ENCODE measurements at places on chromosomes 3 and 15. TPM values are rescaled to one million over a fixed set of nuclear protein-coding genes. Genes with fewer than 3 reads are reported as not detected.

ERICH6 gene
- 0.69 TPM for total RNA-seq

KIF7 gene
- total RNA-seq: 9.3 TPM

B3GALNT1 gene
- 2.6 TPM for total RNA-seq

DNA sequence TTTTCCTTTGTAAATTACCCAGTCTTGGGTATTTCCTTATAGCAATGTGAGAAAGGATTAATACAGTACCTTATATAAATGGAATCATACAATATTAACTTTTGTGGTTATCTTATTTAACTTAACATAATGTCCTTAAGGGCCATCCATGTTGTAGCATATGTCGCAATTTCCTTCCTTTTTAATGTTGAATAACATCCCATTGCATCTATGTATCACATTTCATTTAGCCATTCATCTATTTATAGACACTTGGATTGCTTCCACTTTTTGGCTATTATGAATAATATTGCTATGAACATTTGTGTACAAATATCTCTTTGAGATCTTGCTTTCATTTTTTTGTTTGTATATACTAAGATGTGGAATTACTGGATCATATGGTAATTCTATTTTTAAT, 342.2 kb downstream of the PDCD6IP start:
- no peak overlapping the region for H3K4me3 ChIP-seq
- peaks cover 5% of the 10 kb centered on the region for H3K36me3 ChIP-seq
- DNase-seq: no peak
- peaks cover 4% of the 10 kb centered on the region for H3K27me3 ChIP-seq
- no peak overlapping the region for H3K27ac ChIP-seq

DNA sequence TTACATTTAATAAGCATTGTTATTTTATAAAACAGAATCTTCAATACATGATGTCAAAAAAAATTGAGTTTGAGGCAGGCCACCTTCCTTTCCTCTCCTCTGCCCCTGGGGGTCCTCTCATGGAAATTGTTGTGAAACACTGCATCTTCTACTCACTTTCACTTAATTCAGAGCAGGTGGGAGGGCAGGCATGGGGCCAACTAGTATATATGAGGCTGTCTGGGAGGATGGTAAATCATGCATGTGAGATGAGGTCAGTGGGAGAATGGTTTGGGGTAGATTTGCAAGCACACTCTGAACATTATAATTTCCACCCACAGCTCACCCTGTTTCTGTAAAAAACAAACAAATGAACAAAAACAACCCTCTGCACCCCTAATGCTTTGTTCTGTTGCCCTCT, 10.4 kb upstream of the CCDC14 start:
- no peaks in the 10 kb centered on the region for H3K36me3 ChIP-seq
- H3K4me3 ChIP-seq: no peak overlapping the region

- H3K27me3 ChIP-seq: peaks cover 5% of the 10 kb centered on the region
- peak overlapping the region; percentile 30 for H3K4me3 ChIP-seq
- H3K4me1 ChIP-seq: peaks cover 50% of the 10 kb centered on the region
- peak; percentile 64 for DNase-seq
- H3K27ac ChIP-seq: peak overlapping the region; percentile 82
These were observed 59.5 kb upstream of the DCLK3 start for GRCh38 chr3:36823806-36824205.

- H3K4me1 ChIP-seq: no peaks in the 10 kb centered on the region
- H3K27me3 ChIP-seq: no peaks in the 10 kb centered on the region
- H3K27ac ChIP-seq: no peak overlapping the region
These were observed 218.5 kb upstream of the NR2F2 start for GRCh38 chr15:96112018-96112417.

GALNT15 gene
- total RNA-seq: 0.39 TPM

PGBD4 gene
- 1.7 TPM for total RNA-seq

- H3K4me1 ChIP-seq: no peaks in the 10 kb centered on the region
- H3K27ac ChIP-seq: no peak overlapping the region
- no peak for DNase-seq
- no peaks in the 10 kb centered on the region for H3K36me3 ChIP-seq
- no peak overlapping the region for H3K4me3 ChIP-seq
- no peaks in the 10 kb centered on the region for H3K27me3 ChIP-seq
These were observed 81.9 kb upstream of the SLCO2A1 start for GRCh38 chr3:134111616-134112015.

DNA sequence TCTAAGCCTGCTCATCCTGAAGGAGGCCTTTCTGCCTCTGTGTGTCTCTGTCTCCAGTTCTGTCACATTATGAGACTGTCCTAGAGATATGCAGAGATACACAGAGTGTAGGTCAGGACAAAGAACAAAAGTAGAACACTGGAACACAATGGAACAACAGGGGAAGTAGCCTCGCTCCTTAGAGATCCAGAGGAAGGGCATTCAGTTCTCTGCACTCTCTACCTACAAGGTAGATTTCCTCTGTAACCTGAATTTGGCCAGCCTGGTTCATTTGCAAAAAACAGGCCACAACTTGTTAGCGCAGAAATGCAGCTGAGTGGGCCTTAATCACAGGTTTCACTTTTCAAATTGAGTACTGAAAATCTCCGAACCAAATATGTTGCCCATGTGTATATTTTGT, 19.4 kb downstream of the NEK10 start:
- no peak overlapping the region for H3K27ac ChIP-seq
- no peaks in the 10 kb centered on the region for H3K36me3 ChIP-seq
- peaks cover 2% of the 10 kb centered on the region for H3K27me3 ChIP-seq
- H3K4me3 ChIP-seq: no peak overlapping the region

AQP9 gene
- total RNA-seq: not detected

RAP2B gene
- 24.5 TPM for total RNA-seq

CEP19 gene
- 3.3 TPM for total RNA-seq

RPL35A gene
- 728 TPM for total RNA-seq

GCNT3 gene
- not detected for total RNA-seq

GRCh38 chr15:74788683-74789151, 6.8 kb downstream of the CSK start:
- H3K4me1 ChIP-seq: peaks cover 37% of the 10 kb centered on the region
- H3K36me3 ChIP-seq: no peaks in the 10 kb centered on the region
- H3K4me3 ChIP-seq: peak overlapping the region; percentile 54

Measured in glutamatergic neuron (in vitro differentiated cells).